Muscle of leg (tissue), 16 donors: ENCODE measurements at places on chromosomes 3 and 15.

DNA sequence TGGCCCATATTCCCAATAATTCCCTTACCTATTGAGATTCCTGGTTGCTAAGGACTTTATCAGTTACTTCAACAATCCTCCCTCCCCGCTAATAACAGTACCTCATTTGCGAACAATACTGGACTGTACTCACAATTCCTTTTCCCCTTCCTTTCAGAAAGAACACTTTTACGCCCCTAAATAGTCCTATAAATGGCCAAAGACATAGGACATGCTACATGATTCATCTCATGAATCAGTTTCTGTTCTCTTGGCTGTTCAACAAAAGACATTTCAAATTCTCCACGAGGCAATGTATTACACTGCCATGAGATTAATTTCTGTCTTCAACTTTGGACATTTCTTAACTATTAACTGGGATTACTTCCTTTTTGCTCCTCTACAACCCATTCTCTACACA lies 264.4 kb downstream of the TIGIT start:
- H3K36me3 ChIP-seq, result no peaks in the 10 kb centered on the region
- H3K27ac ChIP-seq, result no peak overlapping the region
- no peaks in the 10 kb centered on the region for H3K27me3 ChIP-seq
- no peaks in the 10 kb centered on the region for H3K4me1 ChIP-seq

DNA sequence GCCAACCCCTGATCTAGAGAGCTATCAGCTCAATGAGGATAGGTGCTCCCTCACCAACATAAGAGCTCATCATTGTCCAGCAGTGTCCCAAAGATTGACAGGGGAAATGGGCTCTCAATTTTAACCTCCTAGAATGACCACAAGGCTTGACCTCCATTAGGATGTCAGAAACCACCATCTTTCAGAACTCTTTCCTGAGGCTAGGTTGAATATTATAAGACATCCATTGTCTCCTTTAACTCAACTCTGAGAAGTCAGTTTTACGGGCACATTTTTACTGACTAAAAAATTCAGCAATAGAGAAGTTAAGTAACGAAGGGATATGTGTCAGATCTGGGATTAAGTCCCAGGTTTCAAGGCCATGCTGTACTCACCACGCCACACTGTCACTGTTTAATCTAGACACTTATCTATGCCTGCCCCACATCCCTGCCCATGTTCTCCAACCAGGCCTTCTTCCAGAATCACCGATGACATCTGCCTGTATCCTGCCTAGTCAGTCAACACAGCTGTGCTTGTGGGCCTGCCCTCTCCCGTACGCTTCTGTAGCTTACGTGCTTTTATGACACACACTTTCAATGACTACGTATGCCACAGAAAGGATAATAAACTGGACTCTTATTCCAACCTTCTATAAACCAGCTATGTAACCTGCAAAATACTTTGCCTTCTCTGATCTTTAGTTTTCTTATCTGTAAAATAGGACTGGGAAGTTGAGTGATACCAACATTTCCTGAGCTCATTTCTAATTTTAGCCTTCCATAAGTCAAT lies 17.1 kb upstream of the MUC13 start:
- no peaks in the 10 kb centered on the region for H3K4me1 ChIP-seq
- no peaks in the 10 kb centered on the region for H3K36me3 ChIP-seq
- no peaks in the 10 kb centered on the region for H3K27me3 ChIP-seq

GRCh38 chr3:128001576-128001975 lies 50.7 kb upstream of the SEC61A1 start:
- peaks cover 7% of the 10 kb centered on the region for H3K27me3 ChIP-seq
- no peaks in the 10 kb centered on the region for H3K36me3 ChIP-seq
- H3K4me3 ChIP-seq, result no peak overlapping the region

DNA sequence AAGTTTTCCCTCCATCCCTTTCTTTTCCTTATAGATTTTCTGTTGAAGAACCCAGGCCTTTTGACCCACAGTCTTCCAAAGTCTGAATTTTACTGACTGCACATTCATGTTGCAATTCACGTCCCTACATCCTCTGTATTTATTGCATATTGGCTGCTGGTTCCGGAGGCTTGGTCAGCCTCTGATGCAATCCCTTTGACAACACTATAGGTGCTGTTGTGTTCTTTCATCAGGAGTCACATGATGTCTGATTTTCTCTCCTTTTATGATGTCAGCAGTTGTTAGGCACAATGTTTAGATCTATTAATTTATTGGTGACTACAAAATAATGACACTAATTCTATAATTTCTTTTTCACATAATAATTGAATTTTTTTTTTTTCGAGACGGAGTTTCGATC lies 8.7 kb downstream of the CYP1A1 start:
- no peak overlapping the region for H3K4me3 ChIP-seq
- no peak overlapping the region for H3K27ac ChIP-seq
- no peaks in the 10 kb centered on the region for H3K36me3 ChIP-seq
- no peaks in the 10 kb centered on the region for H3K27me3 ChIP-seq
- H3K4me1 ChIP-seq, result no peaks in the 10 kb centered on the region

DNA sequence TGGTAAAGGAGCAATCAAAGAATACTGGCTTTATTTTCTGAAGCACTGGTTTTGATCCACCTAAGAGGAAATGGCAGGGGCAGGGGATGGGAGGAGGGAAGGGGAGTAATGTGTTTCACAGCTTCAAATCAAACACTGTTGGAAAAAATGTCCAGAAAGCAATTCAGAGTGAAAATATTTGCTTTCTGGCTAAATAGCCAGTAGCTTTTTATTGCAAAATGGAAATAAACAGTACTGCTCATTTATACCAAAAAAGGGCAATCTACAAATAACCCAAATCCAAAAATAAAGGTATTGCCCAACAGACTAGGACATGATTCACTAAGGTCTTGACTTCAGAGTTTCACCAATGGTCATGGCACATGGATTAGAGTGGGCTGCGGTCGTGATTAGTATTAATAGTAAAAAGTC lies 279.3 kb upstream of the THBS1 start:
- no peak overlapping the region for H3K27ac ChIP-seq
- no peaks in the 10 kb centered on the region for H3K4me1 ChIP-seq
- H3K27me3 ChIP-seq, result no peaks in the 10 kb centered on the region
- DNase-seq, result peak; percentile 73
- no peak overlapping the region for H3K4me3 ChIP-seq

- H3K4me3 ChIP-seq, result no peak overlapping the region
- no peak overlapping the region for H3K27ac ChIP-seq
- peaks cover 16% of the 10 kb centered on the region for H3K4me1 ChIP-seq
- DNase-seq, result peak; percentile 83
- no peaks in the 10 kb centered on the region for H3K27me3 ChIP-seq
Measured at GRCh38 chr3:24237971-24238706, 256.5 kb downstream of the THRB start.

DNA sequence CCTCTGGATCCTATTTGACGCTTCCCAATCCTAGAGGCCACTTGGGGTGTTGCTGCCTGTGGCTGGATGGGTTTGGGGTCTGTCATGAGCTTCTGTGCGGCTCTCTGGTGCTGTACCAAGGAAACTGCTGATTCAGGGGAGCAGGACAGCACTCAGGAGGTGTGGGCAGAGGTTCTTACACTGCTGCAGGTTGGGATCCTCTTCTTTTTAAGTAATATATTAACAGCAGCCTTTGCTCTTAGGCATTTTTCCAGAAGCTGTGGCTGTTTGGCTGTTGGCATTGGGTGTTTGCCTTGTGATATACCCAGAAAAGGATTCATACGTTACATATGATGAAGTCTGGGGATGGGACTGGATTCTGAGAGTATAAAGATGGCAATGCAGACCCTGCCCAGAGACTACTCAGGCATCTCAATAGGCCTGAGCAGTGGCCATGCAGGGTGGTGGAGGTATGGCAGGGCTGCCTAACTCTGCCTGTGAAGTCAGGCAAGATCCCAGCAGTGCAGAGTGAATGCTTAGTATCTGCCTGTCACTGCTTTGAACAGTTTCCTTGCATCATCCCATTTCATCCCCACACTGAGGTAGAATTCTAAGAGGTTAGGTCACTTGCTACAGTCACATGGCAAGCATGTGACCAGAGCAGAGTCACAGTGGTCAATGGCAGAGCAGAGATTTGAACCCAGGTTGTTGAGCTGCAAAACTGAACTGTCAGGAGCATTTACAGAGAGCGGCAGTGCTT lies 3.9 kb downstream of the ABHD6 start:
- no peak for DNase-seq
- peaks cover 7% of the 10 kb centered on the region for H3K27me3 ChIP-seq
- no peaks in the 10 kb centered on the region for H3K36me3 ChIP-seq
- H3K4me3 ChIP-seq, result no peak overlapping the region
- no peak overlapping the region for H3K27ac ChIP-seq

GRCh38 chr3:37956723-37957538 lies 33.7 kb upstream of the VILL start:
- H3K4me1 ChIP-seq, result peaks cover 9% of the 10 kb centered on the region
- no peak overlapping the region for H3K4me3 ChIP-seq
- no peak for DNase-seq
- peaks cover 17% of the 10 kb centered on the region for H3K36me3 ChIP-seq
- H3K27me3 ChIP-seq, result no peaks in the 10 kb centered on the region

- no peaks in the 10 kb centered on the region for H3K4me1 ChIP-seq
- H3K36me3 ChIP-seq, result no peaks in the 10 kb centered on the region
Measured at GRCh38 chr3:120144267-120144666, 50.0 kb upstream of the GSK3B start.

DNA sequence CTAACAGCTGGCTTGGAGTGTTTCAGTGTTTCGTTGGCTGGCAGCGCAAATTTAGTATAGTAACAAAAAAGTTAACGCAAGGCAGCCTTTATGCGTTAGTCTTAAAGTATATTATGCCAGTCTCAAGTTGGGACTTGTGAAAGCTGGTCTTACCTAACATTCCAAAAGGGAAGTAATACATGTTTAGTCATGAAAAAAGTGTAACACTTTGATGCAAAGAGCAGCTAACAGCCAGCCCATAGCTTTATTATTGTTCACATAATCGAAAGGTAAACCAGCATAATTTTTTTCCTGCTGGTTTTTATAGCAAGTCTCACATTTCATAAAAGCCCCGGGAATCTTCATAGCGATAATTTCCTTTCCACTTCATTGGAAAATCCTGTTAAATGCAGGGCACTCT lies 2.4 kb upstream of the GPR87 start:
- H3K27ac ChIP-seq, result no peak overlapping the region
- no peaks in the 10 kb centered on the region for H3K36me3 ChIP-seq
- H3K27me3 ChIP-seq, result no peaks in the 10 kb centered on the region
- H3K4me3 ChIP-seq, result no peak overlapping the region
- peak; percentile 21 for DNase-seq

GRCh38 chr3:71055257-71056001 lies 528.1 kb downstream of the FOXP1 start:
- H3K27me3 ChIP-seq, result no peaks in the 10 kb centered on the region
- peaks cover 22% of the 10 kb centered on the region for H3K36me3 ChIP-seq
- DNase-seq, result peak; percentile 36
- no peak overlapping the region for H3K4me3 ChIP-seq

DNA sequence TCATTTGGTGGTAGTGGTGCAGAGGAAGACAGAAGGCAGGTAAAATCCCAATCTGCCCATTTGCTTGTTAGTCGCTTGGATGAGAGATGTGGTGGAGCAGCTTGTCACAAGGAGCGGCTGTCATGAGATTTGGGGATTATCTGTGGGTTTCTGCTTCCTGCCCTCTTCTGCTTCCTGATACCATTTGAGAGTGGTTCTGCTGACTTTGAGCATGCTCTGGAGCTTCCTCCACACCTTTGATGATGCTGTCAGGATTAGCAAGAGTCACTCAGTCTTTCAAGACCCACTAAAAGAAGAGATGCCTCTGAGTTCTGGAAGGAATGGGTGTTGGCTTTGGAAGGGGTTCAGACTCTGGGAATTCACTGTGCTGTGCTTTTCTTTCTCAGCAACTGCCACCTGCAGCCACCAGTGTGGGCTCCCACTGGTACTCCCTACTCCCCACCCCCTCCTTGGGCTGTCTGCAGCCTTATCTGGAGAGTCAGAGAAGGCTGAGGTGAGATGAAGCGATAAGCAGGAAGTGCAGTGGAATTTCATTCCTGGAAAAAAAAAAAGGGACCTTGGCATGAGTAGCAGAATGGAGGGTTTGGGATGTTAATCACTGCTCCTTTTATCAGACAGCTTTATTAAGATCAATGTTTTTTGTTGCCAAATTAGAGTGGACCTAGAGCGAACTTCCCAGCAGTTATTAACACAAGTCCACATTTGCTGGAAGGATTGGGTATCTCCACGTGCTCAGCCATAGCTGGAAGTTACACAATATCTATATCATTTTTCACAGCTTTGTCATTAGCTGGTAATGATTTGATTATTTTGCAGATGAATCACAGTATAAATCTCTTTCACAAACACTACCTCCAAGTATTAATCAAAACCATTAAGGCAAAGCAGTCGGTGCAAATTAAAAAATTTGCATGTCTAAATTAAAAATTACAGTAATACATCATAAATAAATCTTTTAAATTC lies 233.0 kb upstream of the SATB1 start:
- no peaks in the 10 kb centered on the region for H3K27me3 ChIP-seq
- no peak overlapping the region for H3K27ac ChIP-seq
- DNase-seq, result no peak
- H3K36me3 ChIP-seq, result no peaks in the 10 kb centered on the region
- no peak overlapping the region for H3K4me3 ChIP-seq

GRCh38 chr3:51716805-51717204 lies 9.9 kb downstream of the GRM2 start:
- no peak overlapping the region for H3K4me3 ChIP-seq
- H3K36me3 ChIP-seq, result no peaks in the 10 kb centered on the region
- no peak overlapping the region for H3K27ac ChIP-seq
- no peak for DNase-seq
- no peaks in the 10 kb centered on the region for H3K27me3 ChIP-seq
- no peaks in the 10 kb centered on the region for H3K4me1 ChIP-seq

- H3K36me3 ChIP-seq, result no peaks in the 10 kb centered on the region
- no peaks in the 10 kb centered on the region for H3K27me3 ChIP-seq
- no peak overlapping the region for H3K4me3 ChIP-seq
- H3K4me1 ChIP-seq, result no peaks in the 10 kb centered on the region
Measured at GRCh38 chr3:81651139-81651538, 110.3 kb downstream of the GBE1 start.

DNA sequence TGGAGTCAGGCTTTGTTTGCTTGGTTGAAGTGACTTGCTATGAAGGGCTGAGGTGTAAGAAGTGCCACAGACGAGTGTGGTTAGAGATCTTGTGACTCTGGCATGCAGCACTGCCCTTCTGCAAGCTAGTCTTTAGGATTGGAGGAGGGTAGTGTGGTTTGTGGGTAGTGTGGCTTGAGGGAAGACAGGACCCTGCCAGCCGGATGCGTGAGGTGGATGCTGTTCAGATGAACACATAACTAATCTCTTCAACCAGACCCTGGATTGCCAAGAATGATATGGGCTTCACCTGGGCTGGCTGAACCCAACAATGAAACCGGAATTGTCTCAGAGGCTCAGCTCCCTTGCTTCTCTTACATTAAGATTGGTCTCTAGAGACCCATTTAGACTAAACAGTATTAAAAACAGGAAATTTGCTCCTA lies 32.7 kb downstream of the STARD9 start:
- no peak overlapping the region for H3K4me3 ChIP-seq
- H3K4me1 ChIP-seq, result peaks cover 20% of the 10 kb centered on the region
- peak; percentile 55 for DNase-seq
- H3K27me3 ChIP-seq, result no peaks in the 10 kb centered on the region
- peaks cover 2% of the 10 kb centered on the region for H3K36me3 ChIP-seq
